ENCODE measurements at places on chromosomes 2 and 18.

GRCh38 chr2:172554352-172555271, 1.3 kb upstream of the PDK1 start:
- DNase-seq, result no peak

GRCh38 chr2:139478165-139478914, 698.1 kb upstream of the NXPH2 start:
- no peak for DNase-seq

GRCh38 chr2:224038830-224039079, 331 bp downstream of the SERPINE2 start:
- DNase-seq, result no peak

- no peak for DNase-seq
Observed at GRCh38 chr2:196333397-196333796, 162.0 kb upstream of the STK17B start.

- DNase-seq, result no peak
Observed at GRCh38 chr2:126650994-126651393, 5.0 kb upstream of the GYPC start.

DNA sequence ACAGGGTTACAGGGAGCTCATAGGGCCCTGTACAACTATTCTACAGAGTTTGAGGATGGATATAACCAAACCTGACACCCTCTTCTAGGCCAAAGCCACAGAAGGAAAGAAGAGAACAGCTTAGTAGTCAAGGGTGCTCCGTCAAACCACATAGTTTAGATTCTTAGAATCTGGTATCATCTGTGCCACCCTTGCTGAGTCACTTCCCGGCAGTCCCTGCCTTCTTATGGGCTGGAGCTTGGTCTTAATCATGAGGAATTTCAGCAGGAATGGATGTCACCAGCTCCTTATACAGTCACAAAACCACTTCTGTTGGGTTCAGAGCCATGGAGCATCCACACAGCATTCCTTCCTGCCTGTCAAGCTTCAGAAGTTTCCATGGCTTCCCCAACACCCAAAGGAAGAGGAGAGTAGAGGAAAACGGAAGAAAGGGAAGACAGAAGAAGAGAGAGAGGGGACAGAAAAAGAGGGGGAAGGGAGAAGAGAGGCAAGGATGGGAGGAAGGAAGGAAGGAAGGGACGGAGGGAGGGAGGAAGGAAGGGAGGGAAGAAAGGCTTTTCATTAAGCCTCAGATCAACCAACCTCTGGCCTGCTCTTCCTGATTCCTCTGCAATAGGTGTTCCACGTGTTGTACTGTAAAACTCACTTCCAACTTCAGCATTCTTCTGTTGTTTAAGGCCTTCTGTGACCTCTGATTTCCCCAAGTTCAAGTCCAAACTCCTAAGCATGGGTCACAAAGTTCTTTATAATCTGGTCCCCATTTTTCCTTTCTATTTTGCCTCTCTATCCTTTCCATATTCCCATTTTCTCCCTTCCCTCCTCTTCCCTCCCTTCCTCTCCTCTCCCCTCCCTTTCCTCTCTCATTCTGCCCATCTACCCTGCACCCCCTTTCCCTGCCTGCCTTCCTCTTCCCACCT, 246.1 kb upstream of the TNP1 start:
- peak; percentile 24 for DNase-seq

- peak; percentile 5 for DNase-seq
Observed at GRCh38 chr2:24828238-24828996, 35.2 kb downstream of the CENPO start.

DNA sequence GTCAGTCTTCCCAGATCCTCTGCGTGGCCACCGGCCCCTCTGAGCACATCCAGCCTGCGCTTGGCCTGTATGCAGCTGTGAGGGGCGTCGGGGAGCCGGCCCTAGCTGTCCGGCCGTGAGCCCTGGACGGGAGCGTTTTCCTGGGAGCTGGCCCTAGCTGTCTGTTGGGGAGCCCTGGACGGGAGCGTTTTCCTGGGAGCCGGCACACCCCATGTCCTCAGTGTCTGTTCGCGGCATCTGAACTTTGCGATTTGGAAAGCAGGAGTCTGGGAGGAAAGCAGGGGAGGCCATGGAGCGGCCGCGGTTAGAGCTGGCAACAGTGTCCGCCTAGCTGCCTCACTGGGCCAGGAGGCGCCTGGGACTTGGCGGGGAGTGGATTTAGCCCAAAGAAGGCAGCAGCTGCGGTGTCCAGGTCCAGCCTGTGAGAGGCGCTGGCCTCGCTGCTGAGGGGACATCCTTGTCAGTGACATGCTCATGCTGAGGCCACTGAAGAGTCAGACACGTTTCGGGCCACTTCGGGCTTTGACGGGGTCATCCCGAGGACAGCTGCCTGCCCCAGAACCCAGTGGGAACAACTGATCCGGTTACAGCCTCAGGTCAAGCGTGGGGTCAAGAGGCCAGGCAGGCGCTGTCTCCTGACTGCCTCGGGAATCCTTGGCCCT, 75.8 kb downstream of the KCNG2 start:
- peak; percentile 27 for DNase-seq

DNA sequence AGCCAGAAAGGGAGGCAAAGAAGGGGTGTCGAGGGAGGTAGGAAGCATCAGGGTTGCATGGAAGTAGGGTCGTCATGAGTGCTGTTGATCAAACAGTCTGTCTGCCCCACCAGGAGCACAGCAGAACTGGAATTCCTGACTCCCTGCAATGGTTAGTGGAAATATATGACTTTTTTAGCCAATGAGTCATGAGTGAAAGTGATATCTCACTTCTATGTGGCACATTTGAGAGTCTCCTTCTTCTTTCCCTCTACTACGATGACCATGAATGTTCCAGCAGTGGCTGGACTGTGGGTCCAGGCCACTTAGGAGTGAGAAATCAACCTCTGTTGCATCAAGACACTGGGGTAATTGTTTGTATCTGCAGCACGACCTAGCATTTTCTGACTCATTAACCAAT, 199.5 kb downstream of the TTC32 start:
- no peak for DNase-seq

DNA sequence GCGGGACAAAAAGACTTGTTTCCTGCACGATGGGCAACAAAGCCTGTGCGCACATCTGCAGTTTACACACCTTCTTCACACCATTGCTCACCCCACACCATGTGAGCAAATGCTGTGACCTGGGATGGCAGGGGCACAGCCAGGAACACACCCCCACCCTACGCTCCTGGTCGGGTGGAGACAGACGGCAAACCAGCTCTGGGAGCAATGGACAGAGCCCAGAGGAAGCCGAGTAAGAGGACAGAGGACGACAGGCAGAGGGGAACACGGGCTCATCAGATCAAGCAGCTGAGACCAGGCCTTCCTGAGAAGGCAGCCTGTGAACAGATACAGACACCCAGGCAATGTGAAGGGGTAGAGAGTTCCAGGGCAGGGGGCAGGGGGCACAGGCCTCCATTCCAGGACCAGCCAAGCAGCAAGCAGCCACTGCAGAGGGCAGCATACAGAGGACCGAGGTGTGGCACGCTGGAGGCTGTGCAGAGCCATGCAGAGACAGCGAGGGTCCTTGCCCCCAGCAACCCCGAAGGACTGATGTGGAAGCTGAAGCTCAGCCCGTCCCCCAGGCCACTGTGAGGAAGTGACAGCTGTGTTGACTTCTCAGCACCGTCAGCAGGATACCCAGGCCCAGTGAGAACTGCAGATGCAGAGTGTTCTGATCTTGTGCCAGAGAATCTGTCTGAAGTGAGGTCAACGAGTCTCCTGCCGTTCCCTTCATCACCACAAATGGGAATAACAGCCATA, 46.2 kb downstream of the PARD6G start:
- DNase-seq, result no peak

GRCh38 chr2:10331702-10332401, 29.1 kb downstream of the HPCAL1 start:
- DNase-seq, result no peak

GRCh38 chr2:110858135-110858725, 125.9 kb downstream of the ACOXL start:
- no peak for DNase-seq

- DNase-seq, result no peak
Observed at GRCh38 chr2:11310212-11310611, 34.2 kb downstream of the ROCK2 start.

DNA sequence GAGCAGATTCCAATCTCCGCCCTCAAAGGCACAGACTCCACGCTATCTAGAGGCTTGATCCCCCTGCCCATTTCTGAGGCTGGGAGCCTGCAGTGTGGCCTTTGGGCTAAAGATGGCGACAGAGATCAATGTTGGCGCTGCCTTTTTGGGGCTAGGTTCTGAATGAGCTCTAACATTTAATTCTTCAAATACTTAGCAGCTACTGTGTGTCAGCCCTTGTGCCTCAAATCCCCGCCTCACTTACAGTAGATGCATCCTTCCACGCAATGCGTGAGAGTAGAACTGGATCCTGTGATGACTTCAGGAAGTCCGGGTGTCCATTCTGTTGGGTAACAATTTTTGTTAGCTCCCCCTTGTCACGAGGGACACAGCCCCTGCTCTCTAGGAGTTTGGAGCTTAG, 12.4 kb downstream of the IL1F10 start:
- DNase-seq, result peak; percentile 71

- DNase-seq, result no peak
Observed at GRCh38 chr2:24618144-24618543, 127.1 kb downstream of the NCOA1 start.

GRCh38 chr18:72700961-72701710, 157.0 kb upstream of the CBLN2 start:
- peak; percentile 15 for DNase-seq

DNA sequence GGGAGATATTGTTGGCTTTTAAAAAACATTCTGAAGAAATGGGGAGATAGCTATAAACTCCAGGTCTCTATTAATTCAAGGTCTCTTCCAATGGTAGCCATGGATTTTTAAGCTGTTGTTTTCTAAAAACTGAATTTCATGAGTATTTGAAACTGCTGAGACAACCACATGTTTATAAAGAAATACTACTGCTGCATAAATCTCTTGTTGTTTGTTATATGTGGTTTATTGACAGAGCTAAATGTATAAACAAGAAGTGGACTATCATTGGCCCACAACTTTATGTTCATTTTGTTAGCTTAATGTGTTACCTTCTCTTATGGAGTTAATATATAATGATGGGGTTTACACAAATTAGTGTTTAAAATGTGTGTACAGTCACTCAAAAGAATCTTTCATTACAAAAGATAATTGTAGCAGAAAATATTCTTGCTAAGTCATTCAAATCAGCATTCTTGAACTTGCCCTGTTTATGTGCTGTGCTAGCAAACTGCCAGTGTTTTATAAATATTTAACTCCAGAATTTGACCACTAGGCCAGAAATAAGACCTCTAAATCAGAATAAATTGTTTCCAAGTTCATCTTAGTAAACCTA, 242.1 kb downstream of the TMX3 start:
- DNase-seq, result no peak

GRCh38 chr2:128228894-128229293, 89.8 kb downstream of the HS6ST1 start:
- no peak for DNase-seq

DNA sequence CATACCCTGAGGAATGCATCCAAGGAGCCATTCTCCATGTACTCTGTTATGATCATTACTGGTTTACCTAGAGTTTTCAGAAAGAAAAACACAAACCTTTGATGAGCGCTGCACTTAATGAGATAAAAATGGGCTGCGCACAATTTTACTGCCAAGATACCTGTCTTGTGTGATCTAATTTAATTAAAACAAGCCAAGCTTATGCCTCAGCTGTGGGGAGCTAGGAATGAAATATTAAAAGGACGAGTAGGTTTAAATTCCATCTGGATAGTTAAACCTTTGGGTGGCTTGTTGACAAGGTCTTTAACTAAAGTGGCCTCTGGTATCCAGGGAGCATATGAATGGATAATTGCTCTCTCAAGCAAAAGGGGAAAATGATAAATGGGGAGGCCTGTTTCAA, 135.0 kb downstream of the EPHA4 start:
- no peak for DNase-seq

DNA sequence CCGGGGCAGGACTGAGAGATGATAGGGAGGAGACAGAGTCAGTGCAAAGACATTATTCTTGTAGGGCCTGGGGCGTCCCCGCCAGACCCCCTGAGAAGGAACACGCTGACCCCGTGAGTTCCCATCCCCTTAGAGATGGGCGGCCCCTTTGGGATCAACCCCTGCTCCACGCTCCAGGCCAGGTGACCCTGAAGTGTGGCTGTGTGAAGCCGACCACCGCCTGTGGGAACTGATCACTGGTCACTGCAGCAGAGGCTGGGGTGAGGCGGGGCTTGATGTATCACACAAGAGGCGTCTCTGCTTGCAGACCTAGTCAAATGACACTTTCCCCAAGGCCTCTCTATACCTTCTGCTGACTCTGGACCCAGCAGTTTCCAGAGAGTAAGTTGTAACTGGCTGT, 157.4 kb upstream of the TWIST2 start:
- no peak for DNase-seq

GRCh38 chr2:12441750-12442475, 274.8 kb upstream of the TRIB2 start:
- no peak for DNase-seq

DNA sequence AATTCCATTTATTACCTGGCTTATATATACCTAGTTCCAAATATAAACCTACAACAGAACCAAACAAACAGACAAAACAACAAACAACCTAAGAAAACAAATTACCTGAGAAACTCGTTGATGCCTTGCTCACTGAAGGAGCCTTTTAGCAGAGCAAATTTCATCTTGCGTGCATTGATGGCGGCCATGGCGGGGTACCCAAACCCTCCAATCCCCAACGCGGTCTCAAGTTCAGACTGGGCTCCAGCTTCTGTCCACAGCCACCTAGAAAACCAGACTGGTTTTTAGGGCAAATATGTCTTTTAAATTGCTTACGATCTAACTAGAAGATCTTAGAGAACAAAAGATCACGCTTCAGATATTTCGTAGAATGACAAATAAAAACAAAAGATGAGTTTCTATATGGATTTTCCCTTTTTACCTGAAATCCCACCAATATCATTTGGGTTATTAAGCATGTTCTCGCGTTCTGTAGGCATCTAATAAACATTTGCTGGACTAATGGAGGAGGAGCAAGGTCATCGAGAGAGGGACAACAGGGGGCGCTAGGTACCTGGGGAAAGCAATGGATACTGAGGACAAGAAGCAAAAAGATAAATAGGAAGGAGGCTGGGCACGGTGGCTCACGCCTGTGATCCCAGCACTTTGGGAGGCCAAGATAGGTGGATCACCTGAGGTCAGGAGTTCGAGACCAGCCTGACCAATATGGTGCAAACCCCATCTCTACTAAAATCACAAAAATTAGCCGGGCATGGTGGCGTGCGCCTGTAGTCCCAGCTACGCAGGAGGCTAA, 25.2 kb downstream of the PDIA6 start:
- DNase-seq, result no peak

GRCh38 chr2:72993933-72994280, 76.6 kb downstream of the EMX1 start:
- no peak for DNase-seq
